ENCODE measurements at places on chromosomes 4 and X.

DNA sequence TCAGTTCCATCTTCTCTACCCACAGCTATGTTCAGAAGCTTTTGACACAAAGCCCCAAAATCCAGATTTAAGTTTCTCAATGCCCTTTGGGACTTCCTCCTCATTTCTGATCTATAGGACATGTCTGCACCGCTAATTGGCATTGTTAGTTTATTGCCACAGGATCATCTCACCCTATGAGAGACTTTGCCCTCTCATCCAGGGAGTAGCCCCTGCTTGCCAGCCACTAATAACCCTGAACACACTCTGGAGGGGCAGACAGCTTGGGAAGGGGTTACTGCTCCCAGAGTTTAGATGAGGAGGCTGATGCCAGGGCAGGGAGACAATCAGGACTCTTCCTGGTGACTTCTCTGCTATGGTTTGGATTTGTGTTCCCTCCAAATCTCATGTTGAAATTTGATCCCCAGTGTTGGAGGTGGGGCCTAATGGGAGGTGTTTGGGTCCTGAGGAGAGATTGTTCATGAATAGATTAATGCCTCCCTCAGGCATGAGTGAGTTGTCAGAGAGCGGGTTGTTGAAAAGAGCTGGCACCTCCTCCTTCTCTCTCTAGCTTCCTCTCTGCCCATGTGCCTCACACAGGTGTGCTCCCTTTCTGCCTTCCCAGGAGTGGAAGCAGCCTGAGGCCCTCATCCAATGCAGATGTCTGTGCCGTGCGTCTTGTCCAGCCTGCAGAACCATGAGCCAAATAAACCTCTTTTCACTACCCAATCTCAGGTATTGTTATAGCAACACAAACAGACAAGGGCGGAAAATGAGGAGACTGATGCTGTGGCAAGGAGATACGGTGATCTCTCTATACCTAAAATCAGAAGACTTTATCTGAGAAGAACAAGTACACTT lies 3.6 kb upstream of the SCARB2 start:
- H3K36me3 ChIP-seq = no peaks in the 10 kb centered on the region
- no peak for DNase-seq
- peaks cover 51% of the 10 kb centered on the region for H3K4me1 ChIP-seq
- no peak overlapping the region for H3K27ac ChIP-seq

- H3K36me3 ChIP-seq = no peaks in the 10 kb centered on the region
- peaks cover 62% of the 10 kb centered on the region for H3K4me1 ChIP-seq
- H3K27ac ChIP-seq = no peak overlapping the region
- H3K4me3 ChIP-seq = no peak overlapping the region
These were observed 27.6 kb upstream of the FGFR3 start for GRCh38 chr4:1765409-1766072.

GRCh38 chrX:137118136-137118535 lies 84.3 kb upstream of the GPR101 start:
- H3K36me3 ChIP-seq = no peaks in the 10 kb centered on the region
- H3K4me3 ChIP-seq = no peak overlapping the region
- no peaks in the 10 kb centered on the region for H3K27me3 ChIP-seq
- no peak overlapping the region for H3K27ac ChIP-seq

DNA sequence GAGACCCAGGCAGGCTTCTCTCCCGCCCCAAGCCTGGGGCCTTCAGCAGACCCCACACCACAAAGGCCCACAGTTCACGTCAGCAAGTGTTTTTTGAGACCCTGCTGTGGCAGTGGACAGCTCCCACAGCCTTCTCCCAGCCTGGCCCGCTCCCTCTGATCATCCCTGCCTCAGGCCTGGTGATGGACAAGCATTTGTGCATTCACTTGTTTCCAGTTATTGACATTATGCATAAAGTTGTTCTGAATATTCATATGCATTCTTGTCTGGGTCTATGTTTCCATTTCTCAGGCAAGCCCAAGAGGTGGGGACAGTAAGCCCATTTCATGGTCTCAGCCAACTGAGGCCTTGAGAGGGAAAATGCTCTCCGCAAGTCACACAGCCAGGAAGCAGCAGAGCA lies 14.7 kb downstream of the TRO start:
- no peaks in the 10 kb centered on the region for H3K36me3 ChIP-seq
- DNase-seq = no peak
- H3K4me1 ChIP-seq = no peaks in the 10 kb centered on the region

Data from suprapubic skin (tissue), 4 donors.